G401 (cell line): ENCODE measurements at places on chromosomes 2 and 18.
A peak's percentile ranks its signal among the peaks of the same experiment; 100 is the strongest.

GRCh38 chr2:98761267-98761781 is 30.4 kb upstream of the MGAT4A start:
- no peak for DNase-seq

- no peak for DNase-seq
Observed at GRCh38 chr2:176129813-176130146, 275 bp downstream of the HOXD8 start.

GRCh38 chr2:33477473-33478468 is 1.3 kb downstream of the RASGRP3 start:
- no peak for DNase-seq

DNA sequence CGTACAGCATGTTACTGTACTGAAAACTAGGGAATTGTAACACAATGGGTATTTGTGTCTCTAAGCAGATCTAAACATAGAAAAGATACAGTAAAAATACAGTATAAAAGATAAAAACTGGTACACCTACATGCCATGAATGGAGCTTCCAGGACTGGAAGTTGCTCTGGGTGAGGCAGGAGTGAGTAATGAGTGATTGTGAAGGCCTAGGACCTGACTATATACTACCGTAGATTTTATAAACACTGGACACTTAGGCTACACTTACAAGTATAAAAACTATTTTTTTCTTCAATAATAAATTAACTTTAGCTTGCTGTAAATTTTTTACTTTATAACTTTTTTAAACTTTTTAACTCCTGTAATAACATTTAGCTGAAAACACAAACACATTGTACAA is 324.4 kb upstream of the TNP1 start:
- no peak for DNase-seq

DNA sequence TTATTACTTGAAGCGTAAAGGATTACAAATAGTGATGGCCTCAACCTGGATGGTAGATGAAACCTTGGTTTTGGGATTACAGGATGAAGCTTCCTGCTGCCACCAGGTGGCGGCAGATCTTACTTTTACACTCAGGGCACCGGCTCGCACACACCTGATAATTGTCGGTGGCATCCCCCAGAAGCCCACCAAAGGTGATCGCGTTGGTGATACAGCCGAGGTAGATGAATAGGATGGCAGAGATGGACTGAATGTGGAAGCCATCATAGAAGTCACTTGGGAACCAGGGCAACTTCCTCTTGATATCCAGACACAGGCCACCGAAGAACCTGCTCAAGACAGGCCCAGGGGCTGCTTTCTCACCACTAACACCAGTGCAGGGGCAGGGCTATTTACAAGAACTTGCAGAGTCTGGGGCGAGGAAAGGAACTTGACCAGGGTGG is 51.8 kb downstream of the MTHFD2 start:
- peak; percentile 78 for DNase-seq

GRCh38 chr2:207749873-207750272 is 19.8 kb downstream of the FZD5 start:
- DNase-seq = no peak

- DNase-seq = no peak
Observed at GRCh38 chr2:128037649-128038048, 9.8 kb upstream of the SAP130 start.

- DNase-seq = no peak
Observed at GRCh38 chr2:150143087-150143536, 344.4 kb downstream of the RND3 start.
